Kasumi-1 (cell line): ENCODE measurements at places on chromosomes 2 and 18.

- no peak for DNase-seq
Observed at GRCh38 chr2:54619660-54620231, 103.7 kb upstream of the EML6 start.

DNA sequence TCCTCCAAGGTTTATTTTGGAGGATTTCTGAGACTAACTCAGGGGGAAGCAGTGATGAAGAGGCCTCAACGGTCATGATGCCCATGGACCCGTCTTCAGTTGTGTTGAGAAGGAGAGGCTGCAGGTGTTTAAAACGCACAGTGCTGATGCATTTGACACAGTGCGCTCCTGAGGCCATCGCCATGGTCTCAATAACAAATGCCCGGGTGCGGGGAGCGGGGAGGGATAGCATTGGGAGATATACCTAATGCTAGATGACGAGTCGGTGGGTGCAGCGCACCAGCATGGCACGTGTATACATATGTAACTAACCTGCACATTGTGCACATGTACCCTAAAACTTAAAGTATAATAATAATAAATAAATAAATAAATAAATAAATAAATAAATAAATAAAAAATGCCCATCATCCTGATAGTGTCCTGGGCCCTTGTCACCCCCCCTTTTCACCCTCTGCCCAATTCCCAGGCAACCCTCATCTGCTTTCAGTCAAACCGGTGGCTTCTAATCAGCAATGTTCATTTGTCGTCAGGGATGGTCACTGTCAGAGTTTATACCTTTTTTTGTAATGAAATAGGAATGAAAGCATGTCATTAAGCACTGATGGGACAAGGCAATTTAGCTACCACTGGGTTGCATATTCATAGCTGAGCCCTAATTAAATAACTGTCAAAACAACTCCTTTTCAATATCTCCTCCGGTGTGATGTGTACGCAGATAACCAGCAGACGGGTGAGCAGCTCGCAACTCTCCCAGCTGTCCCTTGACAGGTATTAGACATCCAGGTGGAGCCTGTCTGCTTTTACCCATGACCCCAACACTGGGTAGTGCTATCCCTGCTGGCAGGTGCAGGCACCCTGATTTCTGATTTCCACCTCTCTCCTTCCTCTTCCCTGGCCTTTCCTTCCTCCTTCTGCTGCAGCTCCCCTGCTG lies 95.9 kb downstream of the KCNF1 start:
- DNase-seq, result no peak

DNA sequence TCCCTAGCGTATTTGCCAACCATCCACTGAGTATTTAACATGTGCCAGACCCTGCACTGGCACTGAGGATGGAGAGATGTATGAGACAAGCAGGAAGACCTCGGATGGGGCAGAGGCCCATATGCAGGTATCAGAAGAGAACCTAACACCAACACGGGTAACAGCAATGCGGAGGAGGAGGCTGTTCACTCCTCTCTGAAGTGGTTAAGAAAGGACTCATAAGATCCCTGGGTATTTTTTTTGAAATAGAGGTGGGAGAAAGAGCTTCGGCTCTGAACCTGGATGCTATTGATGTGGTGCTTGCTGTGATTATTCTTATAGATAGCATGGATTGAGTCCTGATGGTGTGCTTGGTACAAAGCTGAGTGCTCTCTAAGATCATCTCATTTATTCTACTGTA lies 418.3 kb downstream of the LPIN1 start:
- no peak for DNase-seq

- peak; percentile 54 for DNase-seq
Observed at GRCh38 chr2:8680822-8681760, 765 bp upstream of the ID2 start.

DNA sequence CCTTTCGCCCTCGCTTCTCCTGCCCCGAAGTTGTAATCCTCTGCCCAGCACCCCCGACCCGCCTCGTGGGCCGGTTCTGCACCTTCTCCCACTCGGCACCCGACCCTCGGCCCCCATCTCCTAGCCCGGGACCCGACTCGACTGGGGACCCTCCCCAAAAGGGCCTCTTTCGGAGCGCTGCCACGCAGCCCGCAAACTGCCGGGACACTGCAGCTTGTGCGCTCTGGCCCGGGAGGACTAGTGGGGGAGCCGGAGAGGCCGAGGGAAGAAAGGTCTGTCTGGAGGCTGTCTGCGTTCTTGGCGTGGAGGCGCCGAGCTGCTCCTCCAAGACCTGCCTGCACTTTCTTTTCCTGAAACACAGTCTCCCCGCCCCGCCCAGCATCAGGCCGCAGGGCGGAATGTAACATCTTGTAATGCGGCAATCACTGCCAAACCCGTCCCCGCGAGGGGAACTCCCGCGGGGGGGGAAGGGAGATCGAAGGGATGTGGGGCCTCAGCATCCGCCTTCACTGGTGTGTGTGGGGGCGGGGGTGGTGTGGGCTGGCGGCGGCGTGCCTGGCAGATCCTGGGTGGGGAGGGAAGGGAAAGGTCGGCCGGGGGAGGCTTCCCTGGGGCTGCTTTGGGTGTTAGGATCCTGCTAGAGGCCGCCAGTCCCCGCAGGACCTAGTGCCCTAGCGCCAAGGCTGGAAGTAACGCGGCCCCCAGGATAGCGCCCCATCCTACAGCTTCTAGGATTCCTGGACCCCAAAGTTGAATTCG lies 7.4 kb downstream of the DLX2 start:
- peak; percentile 67 for DNase-seq

GRCh38 chr2:212237350-212238095 lies 301.1 kb downstream of the ERBB4 start:
- no peak for DNase-seq

- no peak for DNase-seq
Observed at GRCh38 chr2:120660771-120661459, 74.8 kb upstream of the GLI2 start.

DNA sequence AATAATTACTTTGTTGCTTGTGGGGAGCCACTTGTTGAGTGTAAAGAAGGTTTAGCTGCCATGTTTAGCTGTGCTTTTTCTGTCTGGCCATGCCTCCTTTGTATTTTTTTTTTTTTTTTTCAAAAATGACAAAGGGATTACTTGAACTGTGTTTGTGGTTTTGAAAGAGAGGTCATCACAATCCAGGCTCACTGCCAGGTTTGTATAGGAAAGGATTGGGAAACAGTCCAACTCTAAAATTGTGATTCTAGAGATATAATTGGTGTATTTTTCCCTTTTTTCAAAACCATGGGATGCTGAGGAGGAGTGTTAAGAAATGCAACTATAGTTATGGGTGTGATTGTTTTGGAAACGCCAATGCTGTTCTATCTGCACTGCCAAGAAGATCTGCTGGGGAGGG lies 4.3 kb downstream of the ITPRIPL1 start:
- no peak for DNase-seq

DNA sequence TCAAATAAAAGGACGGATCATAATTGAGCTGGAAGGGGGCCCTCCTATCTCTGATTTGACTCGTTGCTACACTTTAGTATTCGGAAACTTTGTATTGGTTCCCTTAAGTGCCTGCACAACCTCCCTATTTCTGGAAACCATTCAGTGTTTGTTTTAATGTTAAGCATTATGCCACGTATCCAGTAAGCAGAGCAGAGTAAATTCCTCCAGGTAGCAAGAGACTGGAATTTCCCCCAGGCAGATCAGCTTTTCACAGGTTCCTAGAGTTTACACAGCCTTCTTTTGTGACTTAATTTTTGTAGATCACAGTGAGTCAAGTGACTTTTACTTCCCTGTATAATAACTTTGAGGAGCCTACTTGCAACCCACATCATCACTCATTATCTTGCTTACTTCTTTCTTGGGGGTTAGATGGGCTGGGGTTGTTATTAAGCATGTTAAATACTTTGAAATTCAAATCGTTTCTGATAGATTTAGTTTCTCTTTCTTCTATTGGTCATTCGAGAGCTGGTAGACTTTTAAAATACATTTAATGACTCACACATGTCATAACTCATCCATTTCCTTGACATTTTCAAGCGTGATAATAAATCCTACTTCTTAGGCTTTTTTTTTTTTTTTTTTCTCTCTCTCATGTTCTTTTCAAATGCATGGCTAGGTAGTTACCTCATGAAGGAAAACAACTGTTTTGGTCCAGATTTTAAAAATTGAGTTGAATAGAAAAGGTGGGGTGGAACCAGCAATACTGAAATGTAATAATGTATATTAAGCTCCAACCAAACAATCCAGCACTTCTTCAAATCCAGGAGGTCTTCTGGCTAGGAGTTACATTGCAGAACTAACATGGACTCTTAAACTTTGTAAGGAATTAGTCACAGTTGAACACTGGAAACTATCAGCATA lies 219.3 kb downstream of the NEDD4L start:
- DNase-seq, result no peak

DNA sequence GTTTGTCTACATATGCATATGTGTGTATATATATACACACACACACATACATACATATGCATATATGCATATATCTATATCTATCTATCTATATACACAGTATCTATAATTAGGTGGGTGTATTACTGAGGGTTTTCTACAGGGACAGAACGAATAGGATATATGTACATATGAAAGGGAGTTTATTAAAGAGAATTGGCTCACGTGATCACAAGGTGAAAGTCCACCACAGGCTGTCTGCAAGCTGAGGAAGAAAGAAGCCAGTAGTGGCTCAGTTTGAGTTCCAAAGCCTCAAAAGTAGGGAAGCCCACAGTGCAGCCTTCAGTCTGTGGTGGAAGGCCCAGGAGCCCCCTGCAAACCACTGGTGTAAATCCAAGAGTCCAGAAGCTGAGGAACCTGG lies 756.0 kb upstream of the ACVR2A start:
- DNase-seq, result no peak
